ENCODE measurements at places on chromosomes 3 and 15. TPM values are rescaled to one million over a fixed set of nuclear protein-coding genes. Genes with fewer than 3 reads are reported as not detected.

NOX5 gene
- 0.25 TPM for total RNA-seq

ALS2CL gene
- total RNA-seq, result 1.4 TPM

FANCD2OS gene
- total RNA-seq, result not detected

KIAA1143 gene
- 17.4 TPM for total RNA-seq

KLHL6 gene
- total RNA-seq, result under 0.01 TPM

ZCWPW2 gene
- total RNA-seq, result 0.87 TPM

MESP1 gene
- total RNA-seq, result 1.1 TPM

MESP2 gene
- total RNA-seq, result 0.75 TPM

GFM1 gene
- 42.5 TPM for total RNA-seq

ANKUB1 gene
- not detected for total RNA-seq

ADGRG7 gene
- total RNA-seq, result 1.1 TPM

SHC4 gene
- 1.7 TPM for total RNA-seq

ADCY5 gene
- total RNA-seq, result 0.22 TPM

RPP25 gene
- total RNA-seq, result 2.1 TPM

GPR62 gene
- 0.12 TPM for total RNA-seq

TMEM40 gene
- total RNA-seq, result not detected

WDR93 gene
- under 0.01 TPM for total RNA-seq

SAXO2 gene
- 0.22 TPM for total RNA-seq

MOBP gene
- total RNA-seq, result under 0.01 TPM

C2CD4A gene
- 0.12 TPM for total RNA-seq

NUP210 gene
- 1.9 TPM for total RNA-seq

ROBO1 gene
- total RNA-seq, result 63.6 TPM

ALPK3 gene
- total RNA-seq, result 0.11 TPM

SH2D7 gene
- total RNA-seq, result not detected

SNRK gene
- 24.6 TPM for total RNA-seq

ISG20 gene
- total RNA-seq, result 4.2 TPM

SYNM gene
- total RNA-seq, result 6.9 TPM

ATP10A gene
- total RNA-seq, result 0.66 TPM

CHRM5 gene
- total RNA-seq, result 0.75 TPM

SLC35A5 gene
- 33.9 TPM for total RNA-seq

SPINT1 gene
- total RNA-seq, result 0.66 TPM

MUSTN1 gene
- total RNA-seq, result 0.50 TPM

CLDN18 gene
- total RNA-seq, result 0.12 TPM

ECT2 gene
- 33.6 TPM for total RNA-seq

SKOR1 gene
- total RNA-seq, result 0.12 TPM

CCDC191 gene
- 1.2 TPM for total RNA-seq
